ENCODE measurements at places on chromosomes 12 and 14. TPM values are rescaled to one million over a fixed set of nuclear protein-coding genes. Genes with fewer than 3 reads are reported as not detected.

Gene RARG
- total RNA-seq = 24.0 TPM

Gene KLHL42
- 20.0 TPM for total RNA-seq

Gene CTSG
- total RNA-seq = not detected

Gene TAS2R30
- total RNA-seq = not detected

Gene BEGAIN
- 7.1 TPM for total RNA-seq

Gene EMP1
- total RNA-seq = 172 TPM

Gene CISTR
- total RNA-seq = not detected

Gene DLST
- total RNA-seq = 98.4 TPM

Gene SLC6A12
- 0.72 TPM for total RNA-seq

Gene GPX2
- total RNA-seq = 195 TPM

Gene MYO1A
- total RNA-seq = 0.33 TPM

Gene SLC24A4
- 0.10 TPM for total RNA-seq

Gene IFT81
- total RNA-seq = 21.6 TPM

Gene CCDC196
- not detected for total RNA-seq

Gene NTF3
- not detected for total RNA-seq

Gene TRHDE
- 0.14 TPM for total RNA-seq

Gene IGF1
- not detected for total RNA-seq
